Spleen (tissue), 13 donors: ENCODE measurements at places on chromosomes 11 and 22. TPM values are rescaled to one million over a fixed set of nuclear protein-coding genes. Genes with fewer than 3 reads are reported as not detected.

SYT12 gene
- total RNA-seq = not detected

CLDN5 gene
- total RNA-seq = 85.5 TPM

HEPN1 gene
- total RNA-seq = not detected

DNA sequence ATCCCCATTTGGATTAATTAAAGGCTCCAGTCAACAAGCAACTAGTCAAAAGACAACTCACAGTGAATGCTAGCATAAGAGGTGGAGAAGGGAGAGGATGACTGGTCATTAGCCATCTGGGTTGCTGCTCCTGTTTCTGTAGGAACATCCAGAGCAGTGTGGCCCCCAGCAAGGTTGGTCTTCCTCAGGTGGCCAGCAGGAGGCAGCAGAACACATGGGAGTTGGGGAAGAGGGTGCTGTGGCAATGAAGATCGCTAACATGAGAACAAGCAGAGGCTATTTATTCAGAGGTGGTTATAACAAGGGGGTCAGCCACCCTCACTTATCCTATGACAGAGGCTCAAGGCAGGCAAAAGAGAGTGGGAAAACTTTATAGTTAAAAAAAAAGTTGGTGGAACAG, 21.3 kb downstream of the IZUMO1R start:
- H3K36me3 ChIP-seq = no peaks in the 10 kb centered on the region
- H3K27me3 ChIP-seq = no peaks in the 10 kb centered on the region
- DNase-seq = no peak
- H3K4me3 ChIP-seq = no peak overlapping the region
- H3K4me1 ChIP-seq = no peaks in the 10 kb centered on the region

DNA sequence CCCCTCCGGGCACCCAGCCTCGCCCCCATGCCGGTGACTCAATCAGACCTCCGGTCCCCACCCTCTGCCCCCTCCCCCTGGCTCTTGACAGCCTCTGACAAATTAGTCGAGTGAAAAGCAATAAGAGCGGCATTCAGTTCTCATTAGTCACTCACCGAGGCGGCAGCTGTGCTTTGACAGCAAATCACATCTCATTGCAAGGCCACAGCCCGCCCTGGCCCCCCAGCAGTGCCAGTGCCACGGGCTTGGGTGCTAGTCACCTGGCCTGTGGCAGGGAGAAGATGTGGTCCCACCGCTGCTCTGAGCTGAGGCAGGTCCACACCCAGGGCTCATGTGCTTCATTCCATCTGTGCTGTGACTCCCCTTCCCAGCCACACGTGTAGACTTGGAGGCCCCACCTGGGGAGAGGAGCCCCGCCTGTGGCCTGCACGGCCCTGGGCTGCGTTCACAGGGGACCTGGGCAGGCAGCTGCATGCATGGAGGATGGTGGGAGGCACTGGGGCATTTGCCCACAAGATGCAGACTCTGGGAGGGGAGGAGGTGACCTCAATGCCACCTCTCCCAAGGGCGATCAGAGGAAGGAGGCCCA, 7.4 kb upstream of the TH start:
- no peaks in the 10 kb centered on the region for H3K36me3 ChIP-seq
- H3K27me3 ChIP-seq = no peaks in the 10 kb centered on the region
- H3K4me1 ChIP-seq = no peaks in the 10 kb centered on the region
- no peak overlapping the region for H3K27ac ChIP-seq
